CD4-positive, alpha-beta T cell treated with Interleukin-21 for 1 hour (primary cell): ENCODE measurements at places on chromosomes 1 and 21.

DNA sequence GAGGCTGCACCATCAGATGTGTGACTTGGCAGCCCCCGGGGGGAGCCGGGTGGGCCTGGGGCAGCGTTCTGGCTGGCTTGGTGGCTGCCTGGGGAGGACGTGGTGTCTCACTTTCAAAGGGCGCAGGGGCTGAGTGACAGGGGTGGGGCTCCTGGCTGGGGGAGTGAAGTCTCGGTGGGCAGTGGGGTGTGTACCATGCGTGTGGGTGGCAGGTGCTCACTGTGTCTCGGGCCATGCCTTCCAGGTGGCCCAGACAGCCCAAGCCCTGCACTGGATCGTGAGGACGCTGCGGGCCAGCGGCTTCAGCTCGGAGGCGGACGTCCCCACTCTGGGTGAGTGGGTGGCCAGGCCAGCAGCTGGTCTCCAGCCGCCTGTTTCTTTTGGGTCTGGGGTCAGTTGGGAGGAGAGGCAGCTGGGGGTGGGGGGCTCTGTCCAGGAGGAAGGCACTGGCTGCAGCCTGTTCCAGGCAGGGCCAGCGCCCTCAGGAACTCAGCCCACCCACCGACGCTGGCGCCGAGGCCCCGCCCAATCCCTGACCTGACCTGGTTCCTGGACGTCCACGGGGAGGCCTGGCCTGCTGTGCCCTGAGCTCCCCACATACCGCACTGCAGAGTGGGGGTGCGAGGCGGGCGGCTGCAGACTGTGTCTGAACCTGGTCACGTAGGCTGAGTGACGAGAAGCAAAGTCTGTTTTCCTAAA, 30.6 kb upstream of the LRRC3 start:
- no peak for DNase-seq

DNA sequence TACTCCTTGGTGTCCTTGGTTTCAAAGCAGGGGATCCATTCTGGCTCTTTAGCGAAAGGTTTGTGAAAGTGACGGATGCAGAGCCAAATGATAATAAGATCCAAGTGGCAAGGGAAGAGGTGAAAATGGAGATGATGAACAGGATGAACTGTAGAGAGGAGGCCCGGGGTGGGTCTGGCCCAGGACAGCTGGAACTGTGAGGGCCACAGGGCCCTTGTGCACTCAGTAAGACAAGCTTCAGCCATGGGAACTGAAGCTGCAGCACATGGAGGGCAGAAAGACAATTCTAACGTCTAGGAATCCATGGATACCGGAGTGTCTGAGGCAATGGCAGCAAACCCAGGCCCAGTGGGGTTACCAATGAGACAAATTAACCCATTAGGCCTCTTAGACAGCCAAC, 4.8 kb downstream of the KCNA2 start:
- DNase-seq, result no peak

GRCh38 chr1:196590959-196591358, 17.3 kb downstream of the KCNT2 start:
- no peak for DNase-seq

GRCh38 chr1:190807629-190808028, 330.0 kb upstream of the BRINP3 start:
- no peak for DNase-seq

DNA sequence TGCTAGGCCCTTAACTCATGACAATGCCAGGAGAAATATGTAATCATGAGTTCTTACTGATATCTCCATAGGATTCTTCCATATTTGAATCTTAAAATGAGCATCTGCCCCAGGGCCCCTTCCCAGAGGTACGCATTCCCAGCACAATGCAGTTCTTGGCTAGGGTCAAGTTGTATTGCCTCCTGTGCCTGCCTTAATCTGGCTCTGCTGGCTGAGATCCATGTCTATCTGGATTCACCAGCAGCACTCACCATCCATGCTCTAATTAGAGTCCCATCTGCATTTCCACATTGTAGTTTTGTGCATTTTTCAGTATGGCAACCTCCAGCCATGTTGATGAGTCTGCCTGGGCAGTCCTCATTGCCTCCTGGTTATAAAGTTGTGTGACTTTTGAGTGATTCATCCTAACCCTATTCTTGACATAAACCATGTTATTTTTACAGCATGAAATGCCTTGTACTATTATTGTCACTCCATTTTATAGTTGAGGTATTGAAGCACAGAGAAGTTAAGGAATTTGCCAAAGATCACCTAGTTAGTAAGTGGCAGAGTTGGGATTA, 55.9 kb downstream of the CAMSAP2 start:
- DNase-seq, result no peak

GRCh38 chr1:39901464-39901713, 328 bp downstream of the MYCL start:
- DNase-seq, result no peak

- DNase-seq, result no peak
Measured at GRCh38 chr1:164051782-164052181, 507.2 kb upstream of the PBX1 start.

GRCh38 chr21:31394309-31394708, 50.2 kb upstream of the TIAM1 start:
- DNase-seq, result no peak

- DNase-seq, result no peak
Measured at GRCh38 chr1:183209533-183210158, 23.6 kb downstream of the LAMC2 start.

GRCh38 chr1:218617986-218618385, 272.9 kb downstream of the TGFB2 start:
- no peak for DNase-seq

DNA sequence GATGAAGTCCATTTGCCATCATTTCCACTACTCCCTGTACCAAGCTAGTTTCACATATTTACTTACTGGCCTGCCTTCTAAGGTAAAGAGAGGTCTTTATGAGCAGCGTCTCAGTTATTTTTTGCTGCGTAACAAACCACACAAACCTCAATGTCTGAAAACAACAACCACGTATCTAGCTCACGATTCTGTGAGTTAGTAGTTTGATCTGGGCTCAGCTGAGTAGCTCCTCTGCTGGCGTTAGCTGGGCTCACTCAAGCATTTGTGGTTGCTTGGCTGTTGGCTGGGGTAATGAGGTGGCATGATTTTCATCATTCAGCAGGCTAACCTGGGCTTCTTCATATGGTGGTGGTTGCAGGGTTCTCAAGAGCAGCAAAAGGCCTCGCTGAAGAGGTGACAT, 225.4 kb downstream of the FOXD2 start:
- no peak for DNase-seq

GRCh38 chr1:42937141-42937696, 21.4 kb downstream of the SLC2A1 start:
- no peak for DNase-seq

DNA sequence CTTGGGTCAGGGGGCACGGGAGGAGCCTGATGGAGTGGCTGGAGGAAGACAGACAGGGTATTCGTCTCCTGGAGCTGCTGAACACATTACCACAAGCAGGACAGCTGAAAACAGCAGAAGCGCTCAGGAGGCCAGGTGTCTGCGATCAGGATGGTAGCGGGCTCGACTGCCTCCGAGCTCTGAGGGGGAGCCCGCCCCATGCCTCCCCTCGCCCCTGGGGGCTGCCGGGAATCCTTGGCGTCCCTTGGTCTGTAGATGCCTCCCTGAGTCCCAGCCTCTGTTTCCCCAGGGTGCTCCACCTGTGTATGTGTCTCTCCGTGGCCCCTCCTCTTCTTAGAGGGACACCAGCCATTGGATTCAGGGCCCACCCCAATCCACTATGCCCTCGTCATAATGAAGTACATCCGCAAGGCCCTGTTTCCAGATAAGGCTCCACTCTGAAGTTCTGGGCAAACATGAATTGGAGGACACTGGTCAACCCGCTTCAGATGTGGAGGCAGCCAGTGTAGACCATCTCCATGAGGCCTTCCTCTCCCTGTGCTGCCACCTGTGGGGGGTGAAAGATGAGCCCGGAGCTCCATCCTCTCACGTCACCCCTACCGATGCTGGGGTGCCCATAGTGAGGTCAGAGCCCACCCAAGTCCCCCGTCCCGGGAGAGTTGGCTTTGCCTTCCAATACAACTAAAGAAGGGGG, 67.8 kb downstream of the SPSB1 start:
- DNase-seq, result no peak

- no peak for DNase-seq
Measured at GRCh38 chr1:16088996-16089395, 15.5 kb upstream of the FAM131C start.

DNA sequence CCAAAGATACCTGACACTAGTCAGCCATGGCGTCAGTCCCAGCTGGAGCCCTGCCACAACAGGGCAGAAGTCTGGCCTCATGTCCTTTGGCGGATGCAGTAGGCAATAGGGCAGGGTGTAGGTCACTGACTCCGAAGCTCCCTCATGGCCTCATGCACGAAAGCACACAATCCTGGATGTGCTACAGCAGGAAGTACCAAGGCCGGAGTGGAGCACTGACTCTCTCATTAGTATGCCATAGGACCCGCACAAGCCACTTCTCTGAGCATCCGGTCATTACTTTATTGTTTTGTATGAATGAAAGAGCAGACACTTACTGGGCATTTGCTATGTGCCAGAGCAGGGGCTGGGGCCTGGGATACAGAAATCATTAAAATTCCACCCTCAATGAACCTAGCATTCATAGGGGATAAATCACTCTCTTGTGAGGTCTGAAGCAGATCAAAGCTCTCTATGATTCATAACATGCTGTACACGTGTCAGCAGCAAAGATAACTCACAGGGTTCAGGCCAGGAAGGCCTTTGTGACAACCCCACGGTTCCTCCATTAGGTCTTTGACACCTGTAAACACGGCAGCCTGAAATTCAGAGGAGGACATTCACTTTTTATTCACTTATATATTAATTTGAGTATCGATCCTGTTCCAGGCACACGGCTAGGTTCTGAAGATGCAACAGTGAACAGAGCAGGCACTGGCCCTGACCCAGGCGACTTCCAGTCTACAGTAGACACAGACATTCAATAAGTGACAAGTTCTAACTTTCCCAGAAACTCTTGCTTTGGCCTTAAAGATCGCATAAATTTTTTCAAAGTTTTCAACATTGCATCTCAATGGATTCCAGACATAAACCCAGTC, 357.9 kb upstream of the USP24 start:
- DNase-seq, result no peak
